ENCODE measurements at places on chromosomes 11 and 22.

GRCh38 chr11:11253497-11253896 is 99.6 kb downstream of the CSNK2A3 start:
- DNase-seq, result no peak

DNA sequence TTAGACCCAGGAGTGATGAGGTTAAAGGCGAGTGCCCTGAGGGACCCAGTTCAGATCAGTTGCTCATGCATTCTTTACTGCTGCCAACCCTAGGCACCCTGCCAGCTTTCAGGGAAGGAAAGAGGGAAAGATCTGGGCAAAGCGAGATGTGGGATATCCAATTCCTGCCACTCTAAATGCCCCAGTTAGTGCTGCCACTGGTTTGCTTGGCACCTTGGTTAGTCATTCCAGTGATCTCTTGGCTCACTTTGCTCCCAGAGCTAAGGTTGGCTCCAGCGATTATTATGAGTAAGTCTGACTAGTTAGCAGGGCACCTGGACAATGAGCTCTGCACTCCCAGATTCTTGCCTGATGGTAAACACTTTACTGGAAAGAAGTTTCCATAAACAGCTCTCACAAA is 85.0 kb downstream of the INSC start:
- no peak for DNase-seq

DNA sequence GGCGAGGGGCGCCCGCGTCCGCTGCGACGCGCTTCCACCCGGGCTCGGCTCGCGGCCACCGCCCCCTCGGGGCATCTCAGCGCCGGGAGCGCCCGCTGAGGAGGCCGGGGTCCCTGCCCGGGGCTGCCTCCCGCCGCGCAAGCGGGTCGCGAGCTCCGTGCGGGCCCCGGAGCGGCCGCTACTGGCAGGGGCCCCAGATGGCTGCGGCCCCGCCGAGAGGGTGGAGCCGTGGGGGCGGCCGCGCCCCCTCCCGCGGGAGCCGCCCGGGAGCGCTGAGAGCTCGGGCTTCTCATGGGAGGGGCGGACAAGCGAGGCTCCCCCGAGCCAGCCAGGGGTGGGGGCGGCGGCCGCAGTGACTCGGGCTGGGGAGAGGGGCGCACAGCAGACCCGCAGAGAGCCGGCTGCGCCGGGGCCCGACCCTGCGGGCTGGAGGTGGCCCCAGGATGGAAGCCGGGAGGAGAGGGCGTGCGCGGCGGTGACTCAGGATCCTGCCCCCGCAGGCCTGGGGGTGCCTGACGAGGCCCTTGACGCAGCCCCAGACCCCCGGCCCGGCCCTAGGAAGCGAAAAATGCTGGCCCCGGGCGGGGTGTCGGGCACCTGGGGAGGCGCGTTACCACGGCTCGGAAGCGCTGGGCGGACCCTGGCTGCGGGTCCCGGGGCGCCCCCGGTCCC is 603 bp upstream of the ZFTA start:
- peak; percentile 10 for DNase-seq

GRCh38 chr22:36544107-36544620 is 15.2 kb upstream of the EIF3D start:
- DNase-seq, result no peak

DNA sequence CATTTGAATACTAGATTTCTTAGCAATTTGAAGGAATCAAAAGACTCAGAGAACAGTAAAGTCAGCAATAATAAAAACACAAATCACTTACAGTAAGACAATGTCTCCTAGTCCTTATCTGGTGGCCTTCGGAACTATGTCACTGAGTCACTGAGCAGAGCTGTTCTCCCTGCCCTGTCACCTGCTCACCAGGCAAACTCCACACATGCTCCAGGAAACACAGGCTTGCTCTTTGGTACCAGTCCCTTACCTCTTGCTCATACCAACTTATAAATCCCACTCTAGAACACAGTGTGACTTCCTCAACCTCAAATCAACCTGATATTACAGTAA is 81.1 kb upstream of the CHRM4 start:
- DNase-seq, result no peak
